Panc1 (cell line): ENCODE measurements at places on chromosomes 7 and 10. TPM values are rescaled to one million over a fixed set of nuclear protein-coding genes. Genes with fewer than 3 reads are reported as not detected.

DNA sequence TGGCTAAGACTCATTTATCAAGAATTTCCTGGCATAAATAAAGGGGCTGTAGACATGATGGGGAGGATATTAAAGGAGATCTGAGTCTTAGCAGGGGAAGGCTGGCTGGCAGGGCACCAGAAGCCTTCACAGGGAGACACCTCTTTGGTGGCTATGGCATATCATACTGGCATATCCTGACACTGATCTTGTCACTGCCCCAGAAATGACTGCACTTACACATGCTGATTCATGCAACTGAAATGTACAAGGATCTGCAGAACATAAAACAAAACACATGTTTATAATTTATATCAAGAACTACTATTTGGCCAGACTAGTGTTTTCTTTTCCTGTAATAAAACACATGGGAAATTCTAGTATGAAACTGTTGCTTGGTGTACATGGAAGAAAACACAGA, 5.5 kb upstream of the LIPN start:
- DNase-seq = no peak

TMEM196 gene
- not detected for total RNA-seq

DNA sequence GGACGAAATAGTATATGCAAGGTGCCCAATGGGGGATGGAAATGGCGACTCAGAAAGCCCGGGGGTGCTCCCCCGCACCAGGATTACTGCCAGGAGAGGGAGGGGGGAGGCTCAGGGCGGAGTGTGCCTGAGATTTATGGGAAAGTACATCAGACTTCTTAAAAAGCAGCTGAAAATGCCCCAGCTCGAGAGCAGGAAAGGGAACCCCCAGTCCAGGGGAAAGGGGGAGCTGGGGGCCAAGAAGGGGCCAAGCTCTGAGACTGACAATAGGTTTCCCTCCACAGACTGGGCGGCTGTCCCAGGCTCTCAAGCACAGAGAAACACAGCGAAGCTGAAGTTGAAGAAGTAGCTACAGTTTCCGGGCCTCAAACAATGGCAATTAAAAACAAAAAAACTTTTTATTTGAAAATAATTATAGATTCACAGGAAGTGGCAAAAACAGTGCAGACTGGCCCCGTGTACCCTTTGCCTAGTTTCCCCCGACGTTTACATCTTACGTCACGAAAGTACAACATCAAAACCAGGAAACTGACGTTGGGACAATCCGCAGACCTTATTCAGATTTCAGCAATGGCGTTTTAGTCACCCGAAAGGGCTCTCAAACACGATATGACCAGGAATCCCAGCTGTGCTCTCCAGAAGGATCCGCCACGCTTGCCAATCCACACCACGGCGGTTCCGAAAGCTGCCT, 83.9 kb upstream of the FGFR2 start:
- DNase-seq = no peak

GRCh38 chr7:70082099-70082611, 483.9 kb downstream of the AUTS2 start:
- DNase-seq = no peak

KCP gene
- 0.13 TPM for total RNA-seq

GRCh38 chr10:30510184-30510931, 76.4 kb downstream of the MAP3K8 start:
- no peak for DNase-seq

DNA sequence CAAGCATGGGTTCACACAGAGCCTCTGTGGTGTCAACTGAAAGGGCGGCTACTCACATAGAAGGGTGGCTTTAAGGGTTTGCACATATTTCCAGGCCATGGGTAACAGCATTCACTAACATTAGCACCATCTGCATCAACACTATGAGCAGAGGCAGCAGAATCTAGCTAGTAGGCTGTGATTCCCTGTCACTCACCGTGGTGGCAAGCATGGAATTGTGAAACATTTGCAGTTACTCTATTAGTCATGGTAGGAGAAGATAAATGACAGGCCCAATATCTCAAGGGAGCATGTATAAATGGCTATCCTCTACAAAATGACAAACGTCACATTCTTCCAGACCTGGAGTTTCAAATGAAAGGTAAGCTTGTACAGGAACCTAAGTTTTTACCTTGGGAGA, 32.2 kb upstream of the CUBN start:
- DNase-seq = no peak

WAC gene
- 70.7 TPM for total RNA-seq

DNA sequence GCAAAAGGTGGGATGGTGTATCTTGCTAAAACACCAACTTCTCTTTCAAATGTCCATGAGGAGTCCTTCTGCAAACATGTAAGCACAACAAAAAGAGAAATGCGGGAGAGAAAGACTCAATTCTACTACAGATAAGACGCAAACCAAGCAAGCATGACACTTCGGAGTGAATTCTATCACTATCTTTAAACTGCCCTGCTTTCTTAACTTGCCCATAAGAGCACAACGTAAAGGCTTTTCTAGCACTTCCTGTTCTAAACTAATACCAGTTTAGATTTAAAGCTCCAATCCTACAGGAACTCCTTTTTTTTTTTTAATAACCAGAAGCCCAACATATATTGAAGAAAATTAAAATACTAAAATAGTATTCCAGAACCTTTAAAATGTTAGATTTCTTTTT, 8.4 kb downstream of the RHEB start:
- DNase-seq = no peak

DNA sequence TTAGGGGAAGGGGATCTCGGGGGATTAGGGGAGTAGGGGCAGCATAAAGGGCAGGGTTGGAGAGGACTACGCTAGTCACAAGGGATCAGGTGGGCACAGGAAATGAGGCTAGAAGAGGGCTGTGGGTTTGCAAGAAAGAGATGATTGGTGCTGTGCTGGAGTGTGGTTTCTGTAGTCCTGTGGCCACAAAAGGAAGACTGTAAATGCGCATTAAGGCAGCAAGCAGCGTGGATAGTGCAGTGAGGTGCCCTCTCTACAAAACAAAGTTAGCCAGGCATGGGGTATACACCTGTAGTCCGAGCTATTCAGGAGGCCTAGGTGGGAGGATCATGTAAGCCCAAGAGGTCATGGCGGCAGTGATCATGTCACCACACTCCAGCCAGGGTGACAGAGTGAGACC, 212.1 kb downstream of the MLLT10 start:
- no peak for DNase-seq

GRCh38 chr7:88322151-88322550, 15.5 kb upstream of the STEAP4 start:
- DNase-seq = no peak

IKZF1 gene
- total RNA-seq = 0.77 TPM

DNA sequence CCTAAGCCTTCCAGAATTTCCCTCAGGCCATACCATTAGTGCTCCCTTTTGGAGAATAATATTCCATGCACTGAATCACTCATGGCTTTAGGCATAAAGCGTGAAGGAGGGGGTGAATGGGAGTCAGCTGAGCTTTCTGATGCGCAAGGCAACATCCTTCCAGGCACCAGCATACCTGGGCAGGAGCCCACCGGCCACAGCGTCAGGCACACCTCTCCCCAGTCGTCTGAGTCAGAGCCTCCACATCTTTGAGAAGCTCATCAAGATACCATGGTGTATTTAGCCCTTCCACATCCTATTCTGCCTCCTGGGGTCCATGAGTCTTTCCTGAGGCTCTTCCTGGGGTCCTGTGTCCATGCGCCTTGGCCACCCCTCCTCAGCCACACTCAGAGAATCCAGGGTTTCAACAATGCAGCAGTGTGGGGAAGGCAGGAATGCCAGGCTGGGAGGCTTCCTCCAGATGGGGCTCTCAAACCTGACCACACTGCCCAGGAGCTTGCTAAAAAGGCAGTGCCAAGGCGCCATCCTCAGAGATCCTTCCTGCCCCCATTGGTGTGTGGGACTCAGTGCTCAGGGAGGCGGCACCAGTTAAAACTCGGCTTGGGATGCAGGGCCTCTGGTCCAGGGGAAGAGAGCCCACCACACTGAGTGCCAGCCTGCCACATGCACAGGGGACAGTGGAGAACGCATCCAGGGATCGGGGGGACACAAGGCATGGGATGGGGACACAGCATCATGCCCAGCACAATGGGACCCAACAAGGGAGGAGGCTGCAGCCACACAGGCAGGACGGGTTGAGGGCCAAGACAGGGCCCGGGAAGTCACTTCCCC, 31.6 kb downstream of the RASGEF1A start:
- DNase-seq = no peak

GRCh38 chr10:71028066-71028465, 139.7 kb upstream of the PCBD1 start:
- no peak for DNase-seq

DNA sequence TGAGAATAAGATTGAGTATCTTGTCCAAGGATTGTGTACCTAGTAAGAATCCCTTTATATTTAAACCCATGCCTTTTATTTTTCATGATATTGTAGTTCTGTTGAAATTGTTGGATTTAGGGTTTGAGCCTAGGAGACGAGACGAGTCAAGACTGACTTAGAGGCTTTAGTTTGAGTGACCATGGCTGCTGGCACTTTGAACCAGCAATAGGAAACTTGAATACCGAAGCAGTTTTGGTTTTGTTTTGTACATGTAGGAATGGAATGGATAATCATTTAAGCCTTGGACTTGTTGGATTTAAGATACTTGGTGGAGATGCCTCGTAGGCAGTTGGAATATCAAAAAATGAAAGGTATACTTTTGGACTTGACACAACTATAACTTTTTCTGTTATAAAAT, 229.0 kb downstream of the BICC1 start:
- DNase-seq = no peak

PRPS1L1 gene
- not detected for total RNA-seq

DNA sequence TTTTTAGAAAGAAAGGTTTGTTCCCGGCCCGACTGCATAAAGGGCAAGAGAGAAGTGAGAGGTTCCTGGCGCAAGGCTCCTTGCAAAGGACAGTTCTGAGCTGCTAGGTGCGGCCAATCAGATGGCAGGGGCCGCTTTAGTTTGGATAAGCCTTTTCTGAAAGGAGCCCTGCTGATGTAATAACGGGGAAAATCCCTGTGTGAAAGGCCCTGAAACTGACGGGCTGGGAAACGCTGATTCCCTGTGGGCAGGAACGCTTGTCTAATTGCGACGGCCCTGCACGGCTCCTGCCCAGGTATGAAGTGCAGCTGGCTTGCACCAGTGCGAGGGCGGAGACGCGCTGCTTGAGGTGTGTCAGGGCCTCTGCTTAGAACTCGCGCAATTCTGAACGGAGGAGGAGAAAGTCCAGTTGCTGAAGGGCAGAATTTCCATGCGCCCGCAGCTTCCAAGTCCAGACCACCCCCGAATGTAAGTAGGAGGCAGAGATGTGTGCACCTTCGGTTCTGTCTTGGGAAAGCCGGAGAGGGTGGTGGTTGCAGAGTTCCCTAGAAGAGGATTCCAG, 30.5 kb downstream of the TACC2 start:
- DNase-seq = no peak

- no peak for DNase-seq
Observed at GRCh38 chr7:8035192-8035591, 66.6 kb downstream of the GLCCI1 start.

- no peak for DNase-seq
Observed at GRCh38 chr7:158030071-158030470, 557.6 kb downstream of the PTPRN2 start.

- no peak for DNase-seq
Observed at GRCh38 chr10:115937768-115938056, 335.3 kb downstream of the GFRA1 start.

MDFIC gene
- total RNA-seq = 7.3 TPM

PNLIPRP2 gene
- 0.72 TPM for total RNA-seq
